ENCODE measurements at places on chromosomes 2 and 18. TPM values are rescaled to one million over a fixed set of nuclear protein-coding genes. Genes with fewer than 3 reads are reported as not detected.

ZBTB7C gene
- 0.14 TPM for total RNA-seq

SCN7A gene
- total RNA-seq, result 0.42 TPM

IL18R1 gene
- total RNA-seq, result 0.17 TPM

RNF152 gene
- total RNA-seq, result 7.9 TPM

GRCh38 chr2:70212298-70212932 is 21.6 kb upstream of the C2orf42 start:
- H3K27me3 ChIP-seq, result no peaks in the 10 kb centered on the region
- DNase-seq, result no peak
- peaks cover 41% of the 10 kb centered on the region for H3K36me3 ChIP-seq

DNA sequence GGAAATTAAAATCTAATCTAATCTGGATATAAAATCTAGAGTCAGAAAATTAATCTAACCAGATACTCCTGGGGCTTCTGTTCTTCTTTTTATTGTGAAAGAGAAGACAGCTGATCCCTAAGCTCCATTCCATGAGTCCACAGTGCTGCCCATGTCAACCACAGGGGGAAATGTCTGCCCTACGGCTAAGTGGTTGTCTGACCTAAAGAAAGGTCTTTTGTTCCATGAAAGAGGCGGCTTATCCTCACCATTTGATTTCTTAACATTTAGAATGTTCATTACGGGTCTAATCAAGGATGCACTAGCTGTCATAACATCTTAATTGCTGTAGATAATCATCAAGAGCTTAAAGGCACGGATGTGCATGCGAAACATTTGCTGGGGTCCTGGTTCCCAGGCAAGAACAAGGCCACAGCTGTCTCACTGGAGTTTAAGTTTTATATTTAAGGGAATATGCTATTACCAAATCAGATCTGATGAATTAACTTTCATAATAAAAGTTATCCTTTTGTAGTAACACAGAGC is 162.6 kb downstream of the PAX3 start:
- H3K4me1 ChIP-seq, result no peaks in the 10 kb centered on the region
- no peak overlapping the region for H3K27ac ChIP-seq
- H3K27me3 ChIP-seq, result no peaks in the 10 kb centered on the region
- peak; percentile 6 for DNase-seq
- no peaks in the 10 kb centered on the region for H3K36me3 ChIP-seq
